ENCODE measurements at places on chromosomes 2 and 18.

DNA sequence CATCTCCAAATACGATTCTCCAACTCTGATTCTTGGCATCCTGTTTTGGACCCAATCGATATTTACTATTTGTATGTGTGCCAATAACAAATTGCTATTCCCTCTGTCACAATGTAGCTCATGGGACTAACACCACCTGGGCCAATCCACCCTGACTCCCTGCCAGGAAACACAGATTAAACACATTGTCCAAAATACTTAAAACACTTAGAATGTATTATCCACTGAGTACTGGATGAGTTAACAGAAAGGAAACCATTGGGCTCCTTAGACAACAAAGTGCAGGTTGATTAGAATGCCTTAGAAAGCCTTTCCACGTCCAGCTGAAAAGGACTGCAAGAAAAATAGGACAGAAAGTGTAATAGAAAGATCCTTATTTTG is 79.4 kb upstream of the ARHGAP28 start:
- DNase-seq = no peak

- DNase-seq = no peak
Observed at GRCh38 chr2:206424134-206424533, 19.2 kb upstream of the ADAM23 start.

DNA sequence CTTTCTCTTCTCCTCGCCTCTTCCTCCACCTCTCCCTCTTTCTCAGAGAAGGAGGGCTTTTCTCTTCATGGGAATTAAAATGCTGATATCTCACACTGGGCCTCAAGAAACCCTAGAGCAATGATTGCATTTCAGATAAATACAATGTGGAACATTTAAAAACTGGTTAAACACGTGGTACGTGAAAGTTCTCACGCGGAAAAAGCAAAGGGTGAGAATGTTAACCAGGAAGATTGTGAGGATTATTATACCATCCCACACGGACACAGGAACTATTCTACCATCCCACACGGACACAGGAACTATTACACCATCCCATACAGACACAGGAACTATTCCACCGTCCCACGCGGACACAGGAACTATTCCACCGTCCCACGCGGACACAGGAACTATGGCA is 182.4 kb downstream of the TMEM18 start:
- DNase-seq = no peak

DNA sequence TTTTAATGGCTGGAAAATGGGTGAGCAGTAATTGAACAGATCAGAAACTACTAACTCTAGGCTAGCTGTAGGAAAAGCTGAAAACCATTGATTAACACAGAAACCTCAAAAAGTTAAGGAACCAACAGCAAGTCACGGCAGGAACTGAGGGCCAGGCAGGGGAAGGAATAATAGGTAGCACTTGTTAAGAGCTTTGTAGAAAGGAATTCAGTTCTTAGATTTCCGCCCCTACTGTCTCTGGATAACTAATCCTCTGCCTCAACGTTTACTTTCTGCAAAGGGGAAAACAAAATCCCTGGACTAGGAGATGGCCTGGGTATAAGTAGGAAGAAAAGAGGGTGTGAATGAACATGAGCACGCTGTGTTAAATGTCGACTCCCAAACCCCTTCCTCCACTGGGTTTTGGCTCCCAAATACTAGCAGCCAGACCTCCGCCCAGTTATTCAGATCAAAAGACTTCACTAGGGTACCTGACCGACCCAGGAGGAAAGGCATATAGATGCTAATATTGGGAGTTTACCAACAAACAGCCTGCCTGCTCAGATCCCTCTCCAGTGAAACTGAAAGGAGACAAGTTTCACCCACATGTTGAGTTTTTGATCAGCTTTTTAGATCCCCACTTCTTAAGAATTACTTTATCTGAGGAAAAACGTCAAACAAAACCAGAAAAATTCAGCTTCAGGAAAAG is 12.4 kb downstream of the SMAD2 start:
- no peak for DNase-seq

DNA sequence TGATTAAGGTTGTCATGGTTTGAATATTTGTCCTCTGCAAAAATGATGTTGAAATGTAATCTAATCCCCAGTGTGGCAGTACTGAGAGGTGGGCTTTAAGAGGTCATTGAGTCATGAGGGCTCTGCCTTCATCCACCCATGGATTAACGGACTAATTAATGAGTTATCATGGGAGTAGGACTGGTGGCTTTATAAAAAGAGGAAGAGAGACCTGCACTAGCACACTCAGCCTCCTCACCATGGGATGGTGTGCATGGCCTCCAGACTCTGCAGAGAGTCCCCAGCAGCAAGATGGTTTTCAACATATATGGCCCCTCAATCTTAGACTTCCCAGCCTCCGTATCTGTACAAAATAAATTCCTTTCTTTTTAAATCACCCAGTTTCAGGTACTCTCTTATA is 41.0 kb downstream of the DTNB start:
- no peak for DNase-seq
